Mucosa of descending colon (tissue), 3 donors: ENCODE measurements at places on chromosomes 2 and 18. TPM values are rescaled to one million over a fixed set of nuclear protein-coding genes. Genes with fewer than 3 reads are reported as not detected.

The ABCG5 gene
- total RNA-seq: 0.22 TPM

The SLC4A3 gene
- total RNA-seq: 3.4 TPM

- no peak for DNase-seq
Observed at GRCh38 chr2:42084231-42084671, 36.4 kb downstream of the PKDCC start.

GRCh38 chr18:10690366-10690765 is 164.5 kb downstream of the NAPG start:
- no peak for DNase-seq

DNA sequence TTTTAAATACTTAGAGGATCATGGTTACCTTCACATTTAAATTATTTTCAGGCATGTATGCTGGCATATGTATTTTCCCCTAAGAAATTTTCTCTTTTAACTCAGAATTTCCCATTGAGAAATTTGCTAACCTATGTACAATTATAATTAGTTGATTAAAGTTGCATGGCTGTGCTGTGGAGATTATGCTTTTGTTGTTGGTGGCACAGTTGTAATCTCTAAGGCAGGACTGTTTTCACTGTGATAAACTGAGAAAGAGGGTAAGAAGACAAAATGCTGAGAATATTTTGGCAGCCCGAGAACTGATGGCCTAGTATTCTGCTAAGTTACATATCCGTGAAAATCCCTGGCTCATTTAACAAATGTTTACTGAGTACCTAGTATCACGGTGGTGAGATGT is 1.4 kb downstream of the VRK2 start:
- DNase-seq: no peak

The SCYGR4 gene
- not detected for total RNA-seq

- no peak for DNase-seq
Observed at GRCh38 chr2:71615767-71616730, 162.7 kb downstream of the DYSF start.

GRCh38 chr18:56286775-56287325 is 351.5 kb downstream of the TXNL1 start:
- no peak for DNase-seq

- DNase-seq: no peak
Observed at GRCh38 chr18:29285471-29285870, 1108.5 kb upstream of the CDH2 start.
